Activated CD4-positive, alpha-beta T cell treated with anti-CD3 and anti-CD28 coated beads for 36 hours (primary cell): ENCODE measurements at places on chromosomes 3 and 15. TPM values are rescaled to one million over a fixed set of nuclear protein-coding genes. Genes with fewer than 3 reads are reported as not detected.

GRCh38 chr3:52350981-52351761, 35.1 kb downstream of the DNAH1 start:
- H3K4me3 ChIP-seq = no peak overlapping the region
- DNase-seq = no peak
- no peak overlapping the region for H3K27ac ChIP-seq
- no peaks in the 10 kb centered on the region for H3K27me3 ChIP-seq

DNA sequence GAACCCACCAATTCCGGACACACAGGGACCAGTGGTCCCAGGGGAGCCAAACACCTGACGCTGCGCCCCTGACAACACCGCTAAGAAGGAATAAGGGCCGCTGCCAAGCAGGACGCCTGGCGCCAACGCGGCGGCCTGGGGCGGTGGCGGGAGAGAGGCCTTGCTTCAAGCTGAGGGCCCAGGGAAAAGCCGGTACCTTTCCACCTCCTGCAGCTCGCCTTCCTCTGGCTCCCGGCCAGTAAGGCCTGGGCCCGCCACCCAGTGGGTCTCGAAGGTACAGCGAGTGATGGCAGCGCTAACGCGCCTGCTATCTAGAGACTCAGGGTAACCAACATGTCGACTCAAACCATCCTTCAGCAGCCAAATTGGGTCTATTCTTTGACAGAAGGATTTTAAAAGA, 1074.1 kb downstream of the SI start:
- H3K27me3 ChIP-seq = no peaks in the 10 kb centered on the region
- no peaks in the 10 kb centered on the region for H3K4me1 ChIP-seq
- H3K4me3 ChIP-seq = no peak overlapping the region
- H3K27ac ChIP-seq = no peak overlapping the region
- H3K36me3 ChIP-seq = no peaks in the 10 kb centered on the region

GRCh38 chr3:1381647-1382036, 288.8 kb downstream of the CNTN6 start:
- H3K4me3 ChIP-seq = no peak overlapping the region
- no peaks in the 10 kb centered on the region for H3K36me3 ChIP-seq
- H3K27ac ChIP-seq = no peak overlapping the region
- no peaks in the 10 kb centered on the region for H3K4me1 ChIP-seq
- H3K27me3 ChIP-seq = no peaks in the 10 kb centered on the region
- no peak for DNase-seq

DNA sequence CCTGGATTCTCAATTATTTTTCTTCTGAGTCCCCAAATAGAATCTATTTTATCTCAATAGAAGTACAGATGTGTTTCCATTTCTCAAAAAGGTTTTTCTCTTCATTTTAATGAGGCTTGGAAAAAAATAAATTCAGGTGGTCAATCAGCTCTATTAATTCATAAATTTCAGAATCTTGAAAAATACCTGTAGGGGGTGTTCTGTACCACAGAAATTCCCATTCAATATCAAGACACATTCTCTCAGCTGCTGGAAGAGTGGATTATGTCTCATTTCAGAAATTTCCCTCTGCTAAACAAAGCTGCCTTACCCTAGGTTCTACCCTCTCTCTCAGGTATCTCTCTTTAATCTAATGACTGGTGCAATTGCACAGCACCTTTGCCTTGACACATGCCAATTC, 1121.2 kb downstream of the SI start:
- no peaks in the 10 kb centered on the region for H3K4me1 ChIP-seq
- H3K36me3 ChIP-seq = no peaks in the 10 kb centered on the region
- H3K4me3 ChIP-seq = no peak overlapping the region
- no peak overlapping the region for H3K27ac ChIP-seq

- no peaks in the 10 kb centered on the region for H3K36me3 ChIP-seq
- H3K4me3 ChIP-seq = no peak overlapping the region
- no peaks in the 10 kb centered on the region for H3K27me3 ChIP-seq
Observed at GRCh38 chr15:100001405-100001804, 268.2 kb upstream of the LYSMD4 start.

The ONECUT1 gene
- total RNA-seq = not detected
